ENCODE measurements at places on chromosomes 2 and 18.
A peak's percentile ranks its signal among the peaks of the same experiment; 100 is the strongest.

- DNase-seq, result no peak
Observed at GRCh38 chr18:49618742-49619681, 57.2 kb downstream of the LIPG start.

DNA sequence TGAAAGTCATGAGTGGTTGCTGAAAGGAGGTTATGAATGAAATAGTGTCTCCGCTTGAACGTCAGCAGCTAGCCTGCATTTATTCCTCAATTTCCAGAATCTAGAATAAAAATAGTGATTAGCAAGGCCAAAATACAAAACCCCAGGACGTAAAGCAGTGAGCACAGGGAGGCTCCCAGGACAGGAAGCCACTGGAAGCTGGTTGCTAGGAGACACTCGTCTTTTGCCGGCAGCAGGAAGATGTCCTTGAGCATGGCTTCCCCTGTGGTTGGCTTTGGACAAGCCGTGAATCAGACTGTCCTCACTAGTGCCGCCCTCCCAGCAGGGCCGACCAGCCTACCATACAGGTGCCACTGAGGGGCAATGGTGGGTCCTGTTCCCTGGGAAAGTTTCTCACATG is 374.4 kb downstream of the MTX2 start:
- DNase-seq, result no peak

GRCh38 chr2:23386339-23387220 is 1.6 kb downstream of the KLHL29 start:
- DNase-seq, result no peak

- DNase-seq, result no peak
Observed at GRCh38 chr2:239407112-239407511, 6.3 kb upstream of the HDAC4 start.

GRCh38 chr2:232240906-232241305 is 137.6 kb upstream of the ALPP start:
- no peak for DNase-seq

DNA sequence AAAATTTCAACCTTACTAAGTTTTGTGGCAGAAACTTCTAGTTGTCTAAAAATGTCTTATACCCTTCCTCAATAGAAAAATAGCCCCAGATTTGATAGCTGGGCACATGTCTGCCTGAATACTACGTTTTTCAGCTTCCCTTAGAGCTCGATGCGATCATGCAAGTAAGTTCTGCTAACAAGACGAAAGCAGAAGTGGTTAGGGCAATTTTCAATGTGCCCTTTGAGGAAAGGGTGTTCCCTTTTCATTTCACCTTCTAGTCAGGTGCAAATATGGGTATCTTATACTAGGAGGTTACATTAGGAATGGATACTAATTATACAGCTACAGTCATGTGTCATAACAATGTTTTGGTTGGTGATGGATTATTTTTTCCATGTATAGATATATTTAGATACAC is 1572.1 kb upstream of the LRRTM1 start:
- DNase-seq, result no peak

DNA sequence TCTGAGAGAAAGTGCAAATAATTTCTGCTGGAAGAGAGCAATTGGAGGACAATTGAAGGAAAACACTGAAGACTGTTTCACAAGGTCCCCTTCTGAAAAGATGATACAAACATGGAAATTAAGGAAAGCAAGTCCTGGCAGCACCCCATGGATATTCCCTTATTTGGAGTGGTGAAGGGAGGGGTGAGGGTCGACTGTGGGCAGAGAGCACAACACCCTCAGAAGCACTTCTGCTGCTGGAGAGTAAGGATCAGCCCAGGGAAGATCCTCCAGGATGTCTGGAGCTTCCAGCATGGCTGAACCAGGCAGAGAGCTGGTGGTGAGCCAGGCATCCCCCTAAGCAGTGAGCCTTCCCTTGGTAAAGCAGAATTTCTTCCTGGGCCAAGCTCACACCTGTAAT is 54.7 kb downstream of the LINC00305 start:
- DNase-seq, result no peak

DNA sequence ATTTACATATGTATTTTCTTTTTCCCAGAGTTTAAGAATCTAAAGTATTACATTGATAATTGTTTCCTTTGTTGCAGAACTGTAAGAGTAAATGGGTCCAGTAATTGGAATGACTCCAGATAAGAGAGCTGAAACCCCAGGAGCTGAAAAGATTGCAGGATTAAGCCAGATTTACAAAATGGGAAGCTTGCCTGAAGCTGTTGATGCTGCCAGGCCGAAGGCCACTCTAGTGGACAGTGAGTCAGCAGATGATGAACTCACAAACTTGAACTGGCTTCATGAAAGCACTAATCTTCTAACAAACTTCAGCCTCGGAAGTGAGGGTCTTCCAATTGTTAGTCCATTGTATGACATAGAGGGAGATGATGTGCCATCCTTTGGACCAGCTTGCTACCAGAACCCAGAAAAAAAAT is 183.8 kb upstream of the STON1 start:
- peak; percentile 88 for DNase-seq

DNA sequence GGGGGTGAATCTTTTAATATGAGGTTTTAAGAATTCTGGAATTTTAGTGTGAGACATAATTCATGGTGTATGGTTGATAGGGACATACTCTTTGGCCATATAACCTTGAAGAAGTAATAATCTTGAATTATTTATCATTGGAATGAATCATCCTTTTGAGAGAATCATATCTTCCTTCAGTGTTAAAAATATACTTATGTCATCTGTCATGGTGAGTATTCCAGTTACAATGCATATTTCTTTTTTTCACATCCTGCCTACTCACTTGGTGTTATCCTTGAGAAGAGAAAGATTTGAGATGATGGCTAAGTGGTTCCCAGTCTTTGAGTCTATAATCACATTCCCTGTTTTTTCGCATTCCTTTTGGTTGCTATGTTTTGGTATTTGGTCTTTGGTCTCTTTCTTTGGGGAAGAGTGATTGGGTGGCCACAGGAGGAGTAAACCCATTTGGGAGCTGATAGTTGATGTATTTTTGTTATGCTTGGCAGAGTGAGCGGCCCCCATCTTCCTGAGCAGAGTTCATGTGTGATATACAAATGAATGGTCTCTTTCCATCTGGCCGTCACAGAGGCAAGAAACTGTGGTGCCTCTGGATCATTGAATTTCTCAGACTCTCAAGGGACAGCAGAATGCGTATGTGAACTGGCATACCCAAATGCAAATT is 21.6 kb downstream of the ASAP2 start:
- DNase-seq, result peak; percentile 79

DNA sequence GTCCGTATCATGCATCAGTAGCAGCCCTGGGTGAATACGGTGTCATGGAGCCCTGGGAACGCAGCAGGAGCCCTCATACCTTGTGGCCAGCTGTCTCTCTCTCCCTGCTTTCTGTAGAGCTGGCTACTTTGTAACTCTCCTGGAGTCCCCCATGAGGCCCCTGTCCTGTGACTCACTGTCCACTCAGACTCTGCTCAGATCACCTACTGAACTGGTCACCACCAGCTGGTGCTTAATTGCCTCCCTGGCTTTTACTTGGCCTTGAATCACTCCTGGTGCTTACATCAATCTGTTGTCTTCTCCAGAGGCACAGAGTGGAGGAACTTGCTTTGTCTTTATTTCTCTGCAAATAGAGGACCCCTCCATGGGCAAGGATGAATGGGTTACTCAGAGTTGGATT is 172.7 kb downstream of the HRH4 start:
- peak; percentile 79 for DNase-seq

GRCh38 chr18:2412281-2412680 is 159.0 kb downstream of the METTL4 start:
- no peak for DNase-seq

DNA sequence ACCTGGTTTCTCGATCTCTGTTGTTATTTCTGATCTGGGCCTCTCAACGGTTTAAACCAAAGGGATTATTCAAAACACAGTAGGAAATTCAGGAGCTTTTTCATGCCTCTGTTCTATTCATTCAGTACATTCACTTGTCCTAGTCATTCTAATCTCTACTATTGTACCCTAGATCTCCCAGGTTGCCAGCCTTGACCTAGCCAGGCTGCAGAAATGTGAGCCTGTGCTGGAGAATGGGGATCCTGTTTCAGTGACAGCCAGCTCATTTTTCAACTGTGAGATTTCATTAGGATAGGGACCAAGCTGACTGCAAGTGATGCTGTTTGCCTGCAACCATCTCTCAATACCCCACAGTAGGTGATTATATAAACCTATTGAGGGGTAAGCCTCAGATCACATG is 186.2 kb downstream of the CMPK2 start:
- DNase-seq, result no peak

DNA sequence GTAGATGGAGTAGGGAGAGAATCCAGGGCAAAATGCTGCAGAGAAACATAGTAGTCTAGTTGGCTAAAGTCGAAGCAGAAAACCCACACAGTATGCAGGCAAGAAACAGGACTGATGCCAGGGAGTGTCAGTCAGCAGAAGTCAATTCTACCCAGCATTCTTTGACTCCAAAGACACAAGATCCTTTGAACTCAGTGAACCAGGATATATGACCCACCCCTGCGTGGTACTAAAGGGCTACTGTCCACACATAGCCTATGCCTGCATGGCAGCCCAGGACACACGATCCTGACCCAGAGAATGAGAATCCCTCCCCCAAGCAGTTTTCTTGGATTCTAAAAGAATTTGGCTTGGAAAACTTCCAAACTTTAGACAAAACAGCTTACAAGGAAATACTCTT is 42.5 kb downstream of the ALK start:
- peak; percentile 72 for DNase-seq

GRCh38 chr2:62270728-62271127 is 74.8 kb downstream of the B3GNT2 start:
- DNase-seq, result no peak

DNA sequence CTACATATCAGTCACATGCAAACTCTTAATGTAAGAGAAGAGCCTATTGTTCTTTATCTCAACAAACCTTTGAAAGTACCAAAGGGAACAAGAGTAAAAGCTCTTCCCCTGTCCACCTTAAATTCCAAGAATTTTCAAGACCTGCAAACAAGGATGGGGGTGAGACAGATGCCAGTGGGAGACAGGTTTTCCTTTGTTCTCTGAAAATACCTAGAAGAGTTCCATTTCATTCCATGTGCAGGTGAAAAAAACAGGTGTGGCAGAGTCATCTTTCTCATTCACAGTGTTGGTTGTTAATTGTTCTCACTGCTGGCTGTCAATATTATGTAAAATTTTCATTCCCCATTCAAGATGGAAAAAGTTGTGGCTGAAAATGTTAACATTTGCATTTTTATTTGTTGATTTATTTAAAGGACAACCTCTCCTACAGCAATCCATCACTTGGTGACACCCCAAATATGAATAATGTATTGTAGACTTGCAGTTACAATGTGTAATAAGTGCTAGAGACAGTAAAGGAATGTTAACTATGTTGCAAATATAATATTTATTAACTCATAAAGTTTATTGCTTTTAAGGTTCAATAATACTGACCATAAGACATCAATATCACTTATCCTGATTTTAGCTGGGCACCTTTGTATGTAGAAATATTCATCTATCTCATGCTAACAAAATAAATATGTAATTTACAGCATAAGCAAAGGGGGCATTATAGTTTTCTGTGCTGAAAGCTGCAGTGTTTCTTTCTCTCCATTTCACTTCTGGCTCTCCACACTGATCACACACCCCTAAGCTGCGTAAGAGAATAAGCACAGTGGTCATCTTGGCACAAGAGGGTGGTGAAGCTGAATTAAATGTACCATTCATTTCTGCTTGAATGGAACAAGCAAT is 347.0 kb downstream of the KIAA1328 start:
- DNase-seq, result no peak

- DNase-seq, result no peak
Observed at GRCh38 chr2:120600786-120601185, 134.9 kb upstream of the GLI2 start.

DNA sequence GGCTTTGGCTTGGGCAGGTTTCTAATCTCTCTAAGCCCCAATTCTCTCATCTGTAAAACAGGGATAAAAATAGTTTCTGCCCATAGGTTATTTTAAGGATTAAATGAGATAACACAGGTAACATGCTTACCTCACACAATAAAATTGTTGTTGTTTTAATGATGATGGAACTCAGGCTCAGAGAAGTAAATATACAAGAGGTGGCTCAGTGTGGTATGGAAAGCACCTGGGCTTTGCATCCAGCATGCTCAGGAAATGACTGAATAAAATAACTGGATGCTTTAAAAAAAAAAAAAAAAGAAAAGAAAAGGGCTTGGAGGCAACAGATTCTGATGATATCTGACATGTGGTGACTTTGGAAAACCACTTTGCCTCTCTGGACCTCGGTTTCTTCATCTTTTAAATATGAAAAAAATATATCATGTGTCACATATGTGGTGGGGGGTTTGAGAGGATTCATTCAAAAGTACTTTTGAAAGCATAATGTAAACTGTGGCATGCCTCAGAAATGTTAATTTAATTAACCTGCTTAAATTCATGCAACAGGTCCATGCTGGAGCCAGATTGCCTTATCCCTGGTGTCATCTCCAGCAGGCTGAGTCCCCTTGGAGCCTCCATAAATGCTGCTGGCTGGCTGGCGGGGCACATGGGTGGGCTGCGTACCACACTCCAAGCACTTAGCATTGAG is 112.8 kb upstream of the CDC42EP3 start:
- no peak for DNase-seq

GRCh38 chr2:224004105-224004695 is 34.9 kb downstream of the SERPINE2 start:
- DNase-seq, result no peak

DNA sequence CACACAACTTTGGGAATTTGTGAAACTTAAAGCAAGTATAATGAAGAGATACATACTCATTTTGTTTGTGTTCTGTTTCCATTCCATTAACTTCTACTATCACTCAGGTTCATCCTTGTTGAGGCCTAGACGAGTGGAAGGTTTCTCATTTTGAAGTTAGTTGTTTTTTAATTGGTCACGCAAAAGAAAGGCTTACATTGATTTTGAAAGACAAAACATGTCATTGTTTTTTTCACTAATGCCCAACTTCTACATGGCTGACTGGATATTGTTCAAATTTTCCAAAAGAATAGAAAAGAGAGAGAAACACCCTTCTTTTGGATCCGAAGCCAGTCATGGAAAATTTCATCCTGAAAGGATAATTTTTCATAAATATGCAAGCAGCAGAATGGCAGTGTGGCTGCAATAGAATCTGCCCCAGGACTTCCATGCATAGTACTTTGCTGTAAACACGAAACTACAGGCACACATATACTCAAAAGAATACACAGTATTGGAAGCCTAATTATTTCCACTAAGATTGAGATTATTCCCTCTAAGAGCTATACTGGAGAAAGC is 27.4 kb downstream of the PRKCE start:
- DNase-seq, result no peak

DNA sequence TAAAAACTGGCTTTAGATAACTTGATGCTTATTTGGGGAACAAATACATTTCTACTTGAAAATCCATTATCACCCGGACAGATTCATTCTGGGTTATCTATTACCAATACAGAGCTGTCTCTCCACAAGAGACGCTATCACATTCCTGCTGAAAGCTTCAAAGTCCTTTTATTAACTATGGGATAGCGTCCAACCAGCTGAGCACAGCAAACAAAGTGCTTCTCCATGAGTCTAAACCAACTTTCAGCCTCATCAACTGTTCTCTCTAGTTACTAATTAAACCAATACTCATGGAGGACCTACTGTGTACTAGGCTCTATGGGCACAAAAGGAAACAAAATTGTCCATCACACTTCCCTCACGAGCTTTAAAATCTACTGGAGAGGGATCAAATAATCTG is 132.8 kb downstream of the L3MBTL4 start:
- no peak for DNase-seq

GRCh38 chr2:19529677-19530076 is 171.3 kb upstream of the OSR1 start:
- no peak for DNase-seq

Measured in HCEC 1CT (cell line).